C1 segment of cervical spinal cord (tissue), 14 donors: ENCODE measurements at places on chromosomes 4 and X.

DNA sequence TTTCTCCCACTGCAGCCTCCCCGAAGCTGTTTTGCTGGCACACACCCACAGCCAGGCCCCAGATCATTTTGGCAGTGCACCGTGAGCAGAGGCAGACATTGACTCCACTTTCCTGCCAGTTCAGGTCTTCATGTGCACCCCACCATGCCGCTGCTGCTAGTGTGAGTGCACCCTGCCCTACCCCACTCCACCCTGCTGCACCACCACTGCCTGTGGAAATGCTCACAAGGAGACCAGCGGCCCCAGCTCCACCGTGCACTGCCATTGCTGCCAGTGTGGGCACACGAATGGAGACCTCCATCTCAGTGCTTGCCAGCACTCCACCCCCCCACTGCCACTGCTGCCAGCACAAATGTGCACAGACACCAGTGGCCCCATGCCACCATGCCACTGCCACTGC is 277.6 kb upstream of the ZC4H2 start:
- no peak for DNase-seq

- DNase-seq, result no peak
These were observed 1685.9 kb upstream of the TENM3 start for GRCh38 chr4:180557348-180557747.

- no peak for DNase-seq
These were observed 160.2 kb upstream of the IGFBP7 start for GRCh38 chr4:57270346-57270745.

DNA sequence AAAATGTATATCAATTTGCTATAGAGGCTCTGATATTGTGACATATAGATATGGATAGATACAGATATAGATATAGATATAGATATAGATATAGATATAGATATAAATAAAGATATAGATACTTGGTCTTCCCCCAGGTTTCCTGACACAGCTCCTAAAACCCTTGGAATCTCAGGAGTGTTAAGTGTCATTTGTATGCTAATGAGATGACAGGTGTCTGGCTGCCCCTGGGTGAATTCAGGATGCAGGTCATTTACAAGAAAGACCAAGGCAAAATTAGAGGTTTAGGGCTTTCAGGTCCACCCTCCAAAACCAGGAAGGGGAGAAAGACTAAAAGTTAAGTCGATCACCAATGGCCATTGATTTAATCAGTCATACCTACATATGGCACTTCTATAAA is 1034.8 kb downstream of the PDHA2 start:
- DNase-seq, result no peak

GRCh38 chr4:81684352-81684751 is 212.6 kb upstream of the RASGEF1B start:
- no peak for DNase-seq

GRCh38 chr4:87363552-87363951 is 27.4 kb downstream of the HSD17B11 start:
- DNase-seq, result no peak

DNA sequence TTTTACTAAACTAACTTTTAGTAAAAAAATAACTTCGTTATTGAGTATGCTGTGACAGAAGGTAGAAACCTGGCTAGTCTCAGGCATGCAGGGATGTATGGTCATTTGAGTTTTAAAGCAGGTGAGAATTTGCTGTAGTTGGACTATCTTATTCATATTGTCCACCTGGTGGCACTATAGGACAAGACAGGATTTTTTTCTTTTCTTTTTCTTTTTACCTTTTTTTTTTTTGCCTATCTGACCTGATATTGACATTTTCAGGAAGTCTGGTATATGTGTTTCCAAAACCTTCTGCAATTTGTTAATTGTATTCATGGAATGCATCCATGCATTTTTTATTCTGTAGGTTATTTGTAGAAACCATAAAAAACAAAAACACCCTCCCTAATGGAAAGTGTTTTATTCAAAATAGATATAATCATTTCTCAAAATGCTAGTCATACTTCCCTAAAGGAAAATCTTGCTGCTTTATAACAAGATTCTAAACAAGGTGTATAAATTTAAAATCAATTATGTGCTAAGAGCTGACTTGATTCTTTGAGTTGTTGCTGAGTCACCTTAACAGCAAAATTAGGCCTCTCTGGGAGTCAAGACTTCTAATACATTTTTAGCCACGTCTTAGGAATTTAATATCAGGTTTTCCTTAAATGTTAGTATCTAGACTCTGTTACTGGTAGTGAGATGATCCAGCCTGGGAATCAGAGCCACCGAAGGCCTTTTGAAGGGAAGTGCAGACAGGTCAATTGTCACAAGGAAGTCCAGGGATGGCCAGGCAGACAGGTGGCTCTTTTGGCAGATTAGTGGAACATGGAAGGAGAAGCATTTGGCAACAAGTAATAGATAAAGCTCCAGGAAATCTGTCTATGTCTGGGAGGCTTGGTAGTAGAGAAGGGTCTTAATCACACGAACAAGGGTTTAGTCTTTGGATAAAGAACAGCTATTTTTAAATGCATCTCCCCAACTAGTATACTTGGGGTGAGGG is 201.3 kb upstream of the GNPDA2 start:
- DNase-seq, result no peak

GRCh38 chr4:81606801-81607501 is 135.2 kb upstream of the RASGEF1B start:
- no peak for DNase-seq

DNA sequence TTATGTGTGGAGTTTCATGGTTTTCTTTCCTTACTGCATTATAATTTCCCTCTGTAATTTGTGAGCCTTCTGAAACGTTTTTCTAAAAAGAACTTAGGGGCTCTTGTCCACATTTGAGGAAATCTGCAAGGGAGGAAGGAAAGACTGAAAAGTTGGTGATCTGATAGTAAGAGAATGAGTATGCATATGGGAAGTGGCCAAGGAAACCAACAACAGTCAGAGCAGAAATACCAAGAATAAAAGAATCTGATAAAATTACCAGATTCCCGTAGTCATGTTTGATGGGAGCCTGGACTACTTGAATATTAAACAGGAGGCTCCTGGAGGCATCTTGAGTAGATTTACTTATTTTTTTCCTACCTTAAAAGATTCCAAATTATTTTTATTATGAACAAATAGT is 50.1 kb downstream of the MEPE start:
- no peak for DNase-seq

- DNase-seq, result no peak
These were observed 3.8 kb downstream of the ZFX start for GRCh38 chrX:24153178-24153795.

- no peak for DNase-seq
These were observed 1.0 kb downstream of the FGFBP2 start for GRCh38 chr4:15961781-15962510.

GRCh38 chr4:73621357-73621756 is 1.1 kb upstream of the RASSF6 start:
- no peak for DNase-seq

DNA sequence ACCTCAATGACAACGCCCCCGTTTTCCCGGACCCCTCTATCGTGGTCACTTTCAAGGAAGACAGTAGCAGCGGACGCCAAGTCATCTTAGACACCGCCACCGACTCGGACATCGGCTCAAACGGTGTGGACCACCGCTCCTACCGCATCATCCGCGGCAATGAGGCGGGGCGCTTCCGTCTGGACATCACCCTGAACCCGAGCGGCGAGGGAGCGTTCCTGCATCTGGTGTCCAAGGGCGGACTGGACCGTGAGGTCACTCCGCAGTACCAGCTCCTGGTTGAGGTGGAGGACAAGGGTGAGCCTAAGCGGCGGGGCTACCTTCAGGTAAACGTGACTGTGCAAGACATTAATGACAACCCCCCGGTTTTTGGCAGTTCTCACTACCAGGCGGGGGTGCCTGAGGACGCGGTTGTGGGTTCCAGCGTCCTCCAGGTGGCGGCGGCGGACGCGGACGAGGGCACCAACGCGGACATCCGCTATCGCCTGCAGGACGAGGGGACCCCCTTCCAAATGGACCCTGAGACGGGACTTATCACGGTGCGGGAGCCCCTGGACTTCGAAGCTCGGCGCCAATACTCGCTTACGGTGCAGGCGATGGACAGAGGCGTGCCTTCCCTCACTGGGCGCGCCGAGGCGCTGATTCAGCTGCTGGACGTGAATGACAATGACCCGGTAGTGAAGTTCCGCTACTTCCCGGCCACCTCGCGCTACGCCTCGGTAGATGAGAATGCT is 2.2 kb downstream of the FAT4 start:
- peak; percentile 70 for DNase-seq

GRCh38 chr4:114807357-114807756 is 208.8 kb downstream of the UGT8 start:
- DNase-seq, result no peak

DNA sequence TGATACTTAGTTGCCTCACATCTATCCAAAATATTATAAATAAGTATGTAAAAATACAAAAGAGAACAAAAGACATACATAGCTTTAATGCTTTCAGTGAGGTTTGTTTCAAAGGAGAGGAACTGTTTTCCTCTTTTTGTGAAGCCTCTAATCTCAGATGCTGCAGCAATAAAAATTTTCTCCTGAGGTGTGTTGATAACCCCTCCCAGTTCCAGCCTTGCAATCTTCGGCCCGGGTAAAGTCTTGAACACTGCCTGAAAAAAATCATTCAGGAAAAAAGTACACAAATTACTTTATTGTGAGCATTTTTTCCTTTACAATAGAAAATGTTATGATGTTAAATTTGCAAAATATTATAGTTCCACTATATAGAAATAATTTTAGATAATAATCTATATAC is 8.8 kb downstream of the BBS7 start:
- no peak for DNase-seq

GRCh38 chrX:66674506-66674905 is 35.6 kb upstream of the EDA2R start:
- no peak for DNase-seq

GRCh38 chr4:91447168-91447567 is 856.6 kb upstream of the GRID2 start:
- DNase-seq, result no peak

GRCh38 chr4:8694226-8694625 is 101.7 kb downstream of the CPZ start:
- no peak for DNase-seq

- DNase-seq, result no peak
These were observed 115.2 kb downstream of the NAA11 start for GRCh38 chr4:79210636-79211049.

GRCh38 chr4:1900087-1900433 is 28.9 kb downstream of the NSD2 start:
- DNase-seq, result no peak

- no peak for DNase-seq
These were observed 10.8 kb downstream of the NUDT6 start for GRCh38 chr4:122911588-122911987.

DNA sequence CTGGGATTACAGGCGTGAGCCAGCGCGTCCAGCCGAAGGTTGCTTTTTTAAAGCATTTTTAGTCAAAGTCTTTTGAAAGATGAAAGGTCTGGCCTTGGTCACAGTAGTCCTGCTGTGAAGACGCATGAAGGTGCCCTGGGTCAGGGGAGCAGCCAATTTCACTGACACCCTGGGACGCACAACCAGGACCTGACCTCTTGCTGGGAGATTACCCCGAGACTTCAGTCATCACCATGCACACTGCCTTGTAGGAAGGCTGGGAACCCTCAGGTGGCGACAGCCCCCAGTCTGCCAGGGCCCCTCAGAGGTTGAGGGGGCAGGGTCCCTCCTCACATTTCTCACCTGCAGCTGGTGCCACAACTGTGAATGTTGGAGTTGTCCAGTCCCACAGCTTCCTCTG is 53.2 kb downstream of the CPLX1 start:
- no peak for DNase-seq

GRCh38 chr4:140150886-140151698 is 2.9 kb downstream of the MAML3 start:
- DNase-seq, result peak; percentile 56

DNA sequence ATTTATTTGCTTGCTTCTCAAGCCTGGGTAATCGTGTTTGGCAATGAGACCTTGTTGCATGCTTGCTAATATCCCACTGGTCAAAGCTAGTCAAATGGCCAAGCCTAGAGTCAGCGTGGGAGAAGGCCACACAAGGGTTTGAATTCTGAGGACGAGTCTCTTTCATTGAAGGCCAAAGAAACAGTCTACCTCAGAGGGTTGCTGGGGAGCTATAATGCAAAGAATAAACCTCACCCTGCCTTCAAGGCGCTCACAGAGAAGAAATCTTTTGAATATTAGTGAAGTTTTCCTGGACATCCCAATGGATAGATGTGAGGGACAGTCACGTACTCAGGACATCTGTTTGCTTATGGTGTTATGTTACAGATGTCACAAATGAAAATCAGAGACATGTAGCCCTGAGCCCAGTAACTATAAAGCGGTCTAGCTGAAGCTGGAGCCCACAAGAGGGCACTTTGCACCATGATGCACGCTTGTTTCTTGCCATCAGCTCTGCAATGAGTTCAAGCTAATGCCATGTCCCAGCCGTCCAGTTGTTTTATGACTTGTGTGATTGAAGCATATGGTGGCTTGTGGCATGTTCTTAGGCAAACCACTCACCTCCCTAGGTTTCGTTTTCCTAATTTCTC is 1.1 kb upstream of the TLR3 start:
- peak; percentile 42 for DNase-seq

DNA sequence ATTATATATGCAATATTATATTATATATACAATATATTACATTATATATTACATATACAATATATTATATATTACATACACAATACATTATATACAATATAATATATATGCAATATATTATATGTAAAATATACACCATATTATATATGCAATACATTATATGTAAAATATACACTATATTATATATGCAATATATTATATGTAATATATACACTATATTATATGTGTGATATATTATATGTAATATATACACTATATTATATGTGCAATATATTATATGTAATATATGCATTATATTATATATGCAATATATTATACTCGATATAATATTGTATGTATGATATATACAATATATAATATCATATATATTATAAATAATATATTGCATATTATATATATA is 457.4 kb downstream of the SMARCA1 start:
- no peak for DNase-seq

DNA sequence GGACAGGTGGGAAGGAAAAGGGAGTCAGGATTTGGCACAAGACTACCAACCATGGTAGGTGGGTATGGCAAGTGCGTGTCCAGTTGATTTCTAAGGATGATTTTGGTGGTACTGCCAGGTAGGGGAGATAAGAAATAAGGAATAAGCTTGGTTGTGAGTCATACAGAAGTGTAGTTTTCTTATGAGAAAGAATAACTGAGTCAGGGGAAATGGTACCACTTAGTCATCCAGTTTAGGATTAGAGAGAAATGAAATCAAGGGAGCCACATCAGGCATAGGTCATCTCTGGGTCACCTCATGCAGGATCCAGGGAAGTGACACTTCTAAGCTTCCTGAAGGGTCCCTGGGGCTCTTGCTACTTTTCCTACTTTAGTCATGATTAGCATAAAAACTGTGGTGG is 107.1 kb upstream of the C1GALT1C1 start:
- DNase-seq, result no peak

- no peak for DNase-seq
These were observed 70.5 kb downstream of the SEC24D start for GRCh38 chr4:118765399-118765798.

DNA sequence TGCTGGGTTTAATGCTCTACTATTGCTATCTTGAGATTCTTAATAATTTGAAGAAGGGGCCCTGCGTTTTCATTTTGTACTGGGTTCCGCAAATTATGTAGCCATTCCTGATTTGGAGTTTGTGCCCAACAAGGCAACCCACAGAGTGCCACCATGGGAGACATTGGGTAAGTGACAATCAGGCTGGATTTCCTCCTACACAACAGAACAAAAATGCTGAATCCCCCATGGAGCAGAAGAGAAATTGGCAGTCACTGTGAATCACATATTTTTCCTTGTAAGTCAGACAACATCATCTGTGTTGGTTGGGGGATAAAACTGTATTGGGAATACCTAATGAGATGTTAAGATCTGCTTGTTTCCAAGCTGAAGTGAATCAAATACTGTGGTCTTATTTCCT is 80.9 kb downstream of the CNGA2 start:
- no peak for DNase-seq
